ENCODE measurements at places on chromosomes 7 and 10.

- no peak for DNase-seq
Measured at GRCh38 chr10:6204341-6205191, 1.8 kb downstream of the PFKFB3 start.

DNA sequence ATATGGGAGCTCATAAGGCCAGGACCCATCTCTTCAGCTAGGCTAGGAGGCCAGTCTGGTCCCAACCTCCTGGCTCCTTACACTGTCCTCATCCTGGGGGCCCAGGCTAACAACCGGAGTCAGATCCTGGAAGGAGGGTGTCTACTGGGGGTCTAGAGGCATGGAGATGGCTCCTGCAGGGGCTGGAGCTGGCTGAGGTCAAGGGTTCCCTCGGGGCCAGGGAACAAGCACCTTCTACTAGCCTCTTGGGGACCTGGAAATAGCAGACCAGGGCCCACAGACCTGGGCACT, 37.2 kb downstream of the CLRN3 start:
- DNase-seq = no peak

GRCh38 chr10:28111712-28112111, 112.8 kb upstream of the ODAD2 start:
- DNase-seq = no peak

- no peak for DNase-seq
Measured at GRCh38 chr7:18191862-18192625, 164.4 kb upstream of the PRPS1L1 start.

DNA sequence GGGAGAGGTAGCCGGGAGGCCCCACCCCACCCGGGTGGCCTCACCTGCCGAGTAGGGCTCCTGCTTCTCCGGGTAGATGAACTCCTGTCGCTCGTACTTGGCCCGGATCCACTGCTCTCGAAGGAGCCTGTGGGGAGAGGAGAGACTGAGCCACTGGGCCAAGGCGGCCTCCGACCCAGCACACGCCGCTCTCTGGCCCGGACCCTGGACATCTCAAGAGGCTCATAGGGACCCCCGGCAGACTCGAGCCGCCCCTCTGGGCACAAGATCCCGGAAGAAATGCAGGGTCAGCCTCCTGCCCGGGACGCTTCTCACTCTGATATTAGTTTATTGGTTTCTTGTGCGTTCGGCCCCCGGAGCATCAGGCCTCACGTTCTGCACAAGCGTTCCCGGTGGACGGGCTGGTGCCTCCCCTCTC, 34.5 kb downstream of the ADAP1 start:
- no peak for DNase-seq

GRCh38 chr7:141115965-141116364, 42.1 kb downstream of the TMEM178B start:
- DNase-seq = no peak

Data from CD4-positive, alpha-beta T cell treated with Interleukin-15 for 4 hours (primary cell).